ENCODE measurements at places on chromosomes 11 and 22. TPM values are rescaled to one million over a fixed set of nuclear protein-coding genes. Genes with fewer than 3 reads are reported as not detected.

The OR8D1 gene
- total RNA-seq, result not detected

The TOP3B gene
- 49.1 TPM for total RNA-seq

The NLRX1 gene
- total RNA-seq, result 2.8 TPM

The CCDC188 gene
- total RNA-seq, result 1.3 TPM

The CARNS1 gene
- total RNA-seq, result 0.31 TPM

The ZNF280A gene
- not detected for total RNA-seq

The USH1C gene
- total RNA-seq, result 0.94 TPM

The THOC5 gene
- 67.0 TPM for total RNA-seq

The NECTIN1 gene
- total RNA-seq, result 20.3 TPM

The APOC3 gene
- not detected for total RNA-seq

The HEPHL1 gene
- not detected for total RNA-seq

The ZBTB16 gene
- total RNA-seq, result 21.3 TPM

The IGF2 gene
- 3.1 TPM for total RNA-seq

The CECR2 gene
- total RNA-seq, result 13.5 TPM
